ENCODE measurements at places on chromosomes 5 and 9. TPM values are rescaled to one million over a fixed set of nuclear protein-coding genes. Genes with fewer than 3 reads are reported as not detected.

Gene QRFP
- total RNA-seq, result not detected

Gene ADAMTSL1
- total RNA-seq, result 0.10 TPM

Gene CCDC152
- total RNA-seq, result 11.6 TPM

Gene KIAA0825
- 1.3 TPM for total RNA-seq

Gene NUTM2F
- not detected for total RNA-seq

Gene HTR1A
- total RNA-seq, result not detected

Gene PIP5KL1
- 0.64 TPM for total RNA-seq

Gene PLAC8L1
- total RNA-seq, result not detected

Gene SLC6A7
- not detected for total RNA-seq

Gene GFI1B
- not detected for total RNA-seq

Gene CCL21
- total RNA-seq, result 0.26 TPM

Gene IGFBPL1
- total RNA-seq, result not detected

Gene NPR2
- 8.6 TPM for total RNA-seq

DNA sequence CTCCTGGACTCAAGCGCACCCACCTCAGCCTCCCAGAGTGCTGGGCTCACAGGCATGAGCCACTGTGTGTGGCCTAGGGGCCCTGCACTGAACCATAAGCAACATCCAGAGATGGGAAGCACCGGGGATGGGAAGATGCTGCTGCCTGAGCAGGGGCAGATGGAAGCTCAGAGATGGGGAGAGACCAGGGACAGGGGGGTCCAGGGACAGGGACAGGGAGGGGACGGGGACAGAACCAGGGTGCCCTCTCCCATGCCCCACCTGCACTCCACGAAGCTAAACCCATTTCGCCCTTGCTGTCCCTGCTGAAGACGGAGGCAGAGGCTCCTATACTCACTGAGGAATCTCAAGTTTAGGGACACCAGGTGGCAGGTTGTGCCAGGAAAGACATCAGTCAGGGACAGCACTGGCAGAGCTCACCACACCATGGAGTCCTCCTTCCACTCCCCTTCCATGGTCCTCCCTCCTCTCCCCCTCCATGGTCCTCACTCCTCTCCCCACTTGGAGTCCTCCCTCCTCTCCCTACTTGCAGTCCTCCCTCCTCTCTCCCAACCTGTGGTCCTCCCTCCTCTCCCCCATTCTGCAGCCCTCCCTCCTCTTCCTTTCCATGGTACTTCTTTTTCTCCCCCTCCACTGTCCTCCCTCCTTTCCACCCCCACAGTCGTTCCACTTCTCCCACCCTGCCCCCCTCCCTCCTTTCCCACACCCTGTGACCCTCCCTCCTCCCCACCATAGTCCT is 45.5 kb upstream of the LRRC14B start:
- DNase-seq, result no peak

GRCh38 chr5:171580502-171581265 is 161.2 kb downstream of the FGF18 start:
- DNase-seq, result no peak

DNA sequence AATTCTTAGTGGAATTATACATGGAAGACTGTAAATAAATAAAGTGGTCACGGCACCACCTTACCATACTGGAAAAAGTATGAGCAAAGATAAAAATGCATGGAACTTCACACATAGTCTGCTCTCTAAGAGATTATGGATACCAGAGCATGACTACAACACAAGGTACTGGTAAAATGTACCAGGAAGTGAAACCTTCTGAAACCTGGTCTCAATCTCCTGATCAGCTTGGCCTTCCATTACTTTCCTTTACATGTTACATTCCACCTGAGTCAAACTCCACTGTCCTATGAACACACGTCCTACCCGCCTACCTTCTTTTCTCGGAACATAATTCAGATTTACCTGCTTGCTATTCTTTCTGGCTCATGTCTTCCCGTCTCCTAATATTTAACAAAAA is 15.9 kb downstream of the PTAR1 start:
- no peak for DNase-seq

DNA sequence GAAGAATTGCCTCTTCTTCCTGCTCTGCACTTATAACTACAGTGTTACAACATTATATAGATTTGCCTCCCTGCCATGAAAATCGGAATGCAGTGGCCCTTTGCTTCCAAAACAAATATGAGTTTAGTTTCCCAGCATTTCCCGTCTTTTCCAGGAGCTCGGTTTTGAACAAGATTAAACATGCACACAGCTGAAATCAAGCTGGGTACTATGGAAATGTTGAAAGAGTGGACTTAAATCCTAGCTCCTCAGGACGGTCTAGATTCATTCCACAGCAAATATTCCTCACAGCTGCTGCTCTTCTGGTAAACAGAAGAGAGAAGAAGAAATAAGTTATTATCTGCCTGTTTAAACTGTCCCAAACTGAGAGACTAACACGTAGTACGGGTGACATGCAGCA is 161.4 kb downstream of the PIK3R1 start:
- DNase-seq, result no peak

DNA sequence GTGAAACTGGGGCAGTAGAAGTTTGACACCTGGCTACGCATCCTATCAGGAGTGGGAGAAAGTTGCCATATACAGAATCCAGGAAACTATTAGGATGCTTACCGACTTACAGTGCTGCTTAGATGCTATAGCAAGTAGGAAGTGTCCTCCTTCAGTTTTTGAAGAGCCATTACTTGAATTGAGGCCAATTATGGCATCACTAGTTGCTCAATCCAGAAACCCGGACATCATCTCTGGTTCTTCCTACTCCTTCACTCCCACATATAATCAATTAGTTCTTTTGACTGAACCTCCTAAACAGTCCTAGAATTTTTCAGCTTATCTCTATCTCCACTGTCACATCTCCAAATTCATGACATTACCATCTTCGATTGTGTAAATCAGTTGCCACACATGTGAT is 41.8 kb upstream of the UGCG start:
- no peak for DNase-seq

GRCh38 chr9:18122171-18122570 is 351.8 kb upstream of the ADAMTSL1 start:
- DNase-seq, result no peak

DNA sequence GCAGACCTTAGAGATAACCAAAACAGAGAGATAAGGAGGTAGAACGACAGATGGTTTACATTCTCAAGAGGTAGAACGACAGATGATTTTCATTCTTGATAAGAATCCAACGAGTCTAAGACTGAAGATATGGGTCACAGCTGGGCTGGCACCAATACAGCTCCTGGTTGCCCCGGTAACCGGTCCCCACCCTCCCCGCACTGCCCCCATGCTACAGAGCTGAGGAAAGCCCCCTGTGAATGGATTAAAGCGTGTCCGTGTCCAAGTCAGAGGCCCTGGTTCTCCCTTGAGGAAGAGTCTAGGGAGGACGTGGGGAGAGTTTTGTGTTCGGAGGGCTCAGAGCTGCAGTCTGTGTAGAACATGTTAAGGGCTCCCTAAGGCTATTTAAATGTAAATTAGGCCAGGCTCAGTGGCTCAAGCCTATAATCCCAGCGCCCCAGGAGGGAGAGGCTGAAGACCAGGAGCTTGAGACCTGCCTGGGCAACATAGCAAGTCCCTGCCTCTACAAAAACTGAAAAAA is 8.1 kb downstream of the IDNK start:
- DNase-seq, result no peak

DNA sequence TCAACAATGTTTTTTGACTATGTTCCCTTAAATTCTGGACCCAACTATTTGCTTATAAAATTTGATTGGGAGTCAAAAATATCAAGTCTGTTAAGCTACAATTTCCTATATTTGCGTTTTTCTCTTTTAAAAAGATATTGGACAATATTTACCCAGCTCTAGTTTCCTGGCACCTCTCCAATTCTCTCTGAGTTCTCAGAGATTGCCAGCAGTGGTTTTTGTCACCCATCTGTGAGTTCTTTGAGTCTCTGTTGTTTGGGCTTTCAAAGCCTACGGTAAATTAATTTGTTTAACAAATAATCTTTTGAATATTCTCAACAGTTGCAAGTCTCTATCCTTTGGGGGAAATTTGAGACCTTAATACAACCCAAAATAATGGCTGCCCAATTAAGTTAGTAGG is 174.2 kb upstream of the PUM3 start:
- no peak for DNase-seq

- no peak for DNase-seq
Measured at GRCh38 chr5:32713361-32713769, 2.2 kb downstream of the NPR3 start.

DNA sequence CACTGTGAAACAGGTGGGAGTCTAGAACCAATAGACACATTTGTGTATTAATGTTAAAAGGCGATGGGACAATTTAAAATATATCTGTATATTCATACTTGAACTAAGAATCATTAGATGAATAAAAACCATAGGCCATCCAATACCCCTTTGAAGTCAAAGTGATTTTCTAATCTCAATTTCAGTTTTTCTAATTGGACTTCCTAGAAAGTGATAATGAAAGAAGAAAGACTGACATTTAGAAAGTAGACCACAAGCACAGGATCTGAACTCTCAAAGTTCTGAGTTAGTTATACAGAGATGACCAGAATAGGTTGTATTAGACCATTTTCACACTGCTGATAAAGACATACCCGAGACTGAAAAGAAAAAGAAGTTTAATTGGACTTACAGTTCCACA is 412.8 kb upstream of the PIK3R1 start:
- peak; percentile 51 for DNase-seq

DNA sequence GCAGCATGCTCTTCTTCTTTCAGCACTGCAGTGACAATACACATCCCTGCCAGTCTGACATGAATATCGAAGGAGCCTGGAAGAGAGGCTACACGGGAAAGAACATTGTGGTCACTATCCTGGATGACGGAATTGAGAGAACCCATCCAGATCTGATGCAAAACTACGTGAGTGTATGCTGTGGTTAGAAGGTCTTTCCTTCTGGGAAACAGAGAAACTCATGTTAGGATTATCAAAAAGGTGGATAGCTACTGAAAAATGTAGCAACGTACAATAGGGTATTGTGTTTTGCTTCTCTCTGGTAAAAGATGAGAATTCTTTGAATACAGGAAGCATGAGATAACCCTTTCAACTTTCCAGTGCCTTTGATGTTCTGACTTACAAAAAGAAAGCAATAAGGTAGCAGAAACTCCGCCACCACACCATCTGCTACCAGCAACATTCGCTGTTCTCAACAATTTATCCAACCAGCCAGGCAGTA is 133.3 kb downstream of the PCSK5 start:
- DNase-seq, result no peak

DNA sequence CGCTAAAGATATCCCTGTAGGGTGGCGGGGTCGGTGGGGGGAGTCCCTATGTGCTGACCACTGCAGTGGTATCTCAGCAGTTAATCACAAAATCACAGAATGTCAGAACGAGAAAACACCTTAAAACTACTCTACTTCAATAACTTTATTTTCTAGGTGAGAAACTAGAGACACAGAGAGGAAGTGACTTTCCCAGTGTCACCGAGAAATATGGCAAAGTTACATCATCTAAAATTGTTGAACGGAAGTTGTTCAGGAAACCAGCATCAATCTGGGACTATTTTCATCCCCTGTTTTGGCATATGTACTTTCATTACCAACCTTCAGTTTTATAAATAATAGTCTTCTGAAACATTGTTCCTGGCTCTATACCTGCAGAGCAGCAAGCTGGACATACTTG is 384.0 kb downstream of the SPOCK1 start:
- no peak for DNase-seq

DNA sequence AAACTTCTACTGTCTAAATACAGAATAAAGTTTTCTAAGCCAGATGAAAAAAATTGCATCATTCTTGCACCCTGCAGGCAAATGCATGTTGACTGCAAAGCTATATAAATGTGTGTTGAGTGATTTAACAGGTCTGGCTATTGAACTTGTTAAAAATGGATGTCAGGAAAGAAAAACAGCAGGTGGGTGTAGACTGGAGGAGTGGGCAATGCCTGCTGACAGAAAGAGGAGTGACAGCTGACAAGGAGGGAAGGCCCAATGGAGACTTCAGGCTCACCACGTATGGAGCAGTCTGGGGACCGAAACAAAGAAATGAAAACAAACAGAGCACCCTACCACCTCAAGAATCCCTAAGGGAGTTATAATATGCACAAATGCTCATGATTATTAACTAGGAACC is 127.8 kb downstream of the GRIA1 start:
- DNase-seq, result no peak

- DNase-seq, result no peak
Measured at GRCh38 chr5:10265245-10266109, 15.4 kb downstream of the CCT5 start.

DNA sequence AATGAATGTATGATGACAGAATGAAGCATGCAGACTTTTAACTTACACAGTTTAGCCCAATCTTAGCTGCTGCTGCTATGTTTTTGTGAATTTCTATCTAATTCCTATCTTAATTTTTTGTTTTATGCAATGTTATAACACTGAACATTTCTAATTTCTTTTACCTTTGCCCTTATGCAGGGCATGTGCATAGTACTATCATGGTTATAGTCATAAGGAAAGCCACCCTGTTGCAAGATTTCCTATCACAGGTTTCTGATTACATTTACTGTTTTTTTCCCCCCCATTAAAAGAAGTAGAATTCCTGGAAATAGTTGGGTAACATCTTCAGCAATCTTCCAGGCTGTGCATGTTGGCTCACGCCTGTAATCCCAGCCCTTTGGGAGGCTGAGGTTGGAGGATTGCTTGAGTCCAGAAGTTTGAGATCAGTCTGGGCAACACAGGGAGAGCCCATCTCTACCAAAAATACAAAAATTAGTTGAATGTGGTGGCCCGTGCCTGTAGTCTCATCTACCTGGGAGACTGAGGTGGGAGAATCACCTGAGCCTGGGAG is 164.4 kb downstream of the KDM4C start:
- DNase-seq, result no peak

GRCh38 chr5:67156976-67157583 is 39.5 kb downstream of the CD180 start:
- DNase-seq, result no peak

- DNase-seq, result no peak
Measured at GRCh38 chr5:179912951-179913350, 5.3 kb upstream of the TBC1D9B start.

DNA sequence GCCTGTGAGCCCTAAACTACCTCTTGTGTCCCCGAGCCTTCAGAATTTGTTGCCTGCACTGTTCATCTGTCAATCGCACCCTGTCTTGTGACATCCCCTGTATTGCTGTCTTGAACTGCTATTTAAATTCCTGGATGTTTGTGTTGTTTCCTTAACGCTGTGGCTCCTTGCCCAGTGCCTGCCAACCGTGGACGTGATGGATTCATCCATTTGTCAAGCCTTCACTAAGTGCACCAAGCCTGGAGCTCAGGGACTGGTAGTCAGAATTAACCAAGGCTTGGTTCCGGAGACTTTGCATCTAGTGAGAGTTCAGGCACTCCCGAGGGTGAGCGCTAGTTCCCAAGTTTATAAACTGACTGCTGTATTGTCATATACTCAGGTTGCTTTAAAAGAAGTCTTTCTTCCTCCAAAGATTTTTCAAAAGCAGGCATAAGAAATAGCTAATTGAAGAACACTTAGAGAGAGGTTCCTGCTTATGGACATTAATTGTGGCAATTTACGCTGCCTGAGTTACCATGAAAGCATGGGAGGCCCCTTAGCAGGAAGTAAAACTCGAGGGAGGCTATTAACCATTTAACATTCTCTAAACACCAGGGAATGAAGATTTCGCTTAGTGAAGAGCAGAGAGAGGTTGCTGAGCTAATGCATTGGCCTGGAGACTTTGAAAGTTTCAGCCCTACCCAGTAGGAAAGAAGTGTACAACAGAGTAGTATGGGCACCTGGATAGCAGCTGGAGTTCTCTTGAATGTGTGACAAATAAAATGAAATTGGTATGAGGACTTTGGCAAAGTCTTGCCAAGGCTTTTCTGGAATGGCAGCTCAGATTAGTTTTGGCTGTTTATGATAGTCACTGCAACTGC is 29.0 kb downstream of the RGS3 start:
- DNase-seq, result no peak

GRCh38 chr9:130240410-130241197 is 25.0 kb upstream of the HMCN2 start:
- peak; percentile 54 for DNase-seq
